ENCODE measurements at places on chromosomes 13 and 19.

DNA sequence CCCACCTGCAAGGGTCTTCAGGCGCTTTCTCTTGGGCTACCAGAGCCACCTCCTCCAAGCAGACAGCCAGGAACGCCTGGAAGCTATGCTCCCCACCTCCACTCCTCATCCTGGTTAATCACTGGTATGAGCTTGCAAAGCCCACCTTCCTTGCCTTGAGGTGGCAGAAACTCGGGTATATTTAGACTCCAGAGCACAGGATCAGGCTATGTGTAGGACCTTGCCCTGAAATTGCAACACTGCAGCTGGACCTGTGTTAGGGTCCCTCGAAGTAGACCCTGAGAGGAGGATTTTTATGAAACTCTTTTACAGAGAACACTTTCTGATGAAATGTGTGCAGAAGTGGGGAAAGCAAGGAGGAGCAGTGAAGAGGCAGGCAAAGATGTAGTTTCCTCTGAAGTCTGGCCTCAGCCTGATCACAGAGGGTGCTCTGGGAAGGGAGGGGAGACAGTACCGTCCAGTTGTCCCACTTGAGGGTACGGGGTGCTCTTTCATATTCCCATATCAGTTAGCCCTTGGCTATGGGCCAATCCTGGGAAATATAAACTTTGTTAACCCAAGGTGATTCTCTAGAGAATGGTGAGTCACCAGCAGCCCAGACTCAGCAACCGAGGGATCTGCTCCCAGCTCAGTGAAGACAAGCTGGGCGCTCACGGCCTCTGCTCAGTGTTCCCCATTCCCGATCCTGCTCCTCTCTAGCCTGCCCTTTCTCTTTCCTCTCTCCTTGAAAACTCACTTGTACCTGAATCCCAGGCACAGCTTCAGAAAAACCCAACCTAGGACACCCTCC, 157.9 kb downstream of the UQCRFS1 start:
- no peak for ATAC-seq

DNA sequence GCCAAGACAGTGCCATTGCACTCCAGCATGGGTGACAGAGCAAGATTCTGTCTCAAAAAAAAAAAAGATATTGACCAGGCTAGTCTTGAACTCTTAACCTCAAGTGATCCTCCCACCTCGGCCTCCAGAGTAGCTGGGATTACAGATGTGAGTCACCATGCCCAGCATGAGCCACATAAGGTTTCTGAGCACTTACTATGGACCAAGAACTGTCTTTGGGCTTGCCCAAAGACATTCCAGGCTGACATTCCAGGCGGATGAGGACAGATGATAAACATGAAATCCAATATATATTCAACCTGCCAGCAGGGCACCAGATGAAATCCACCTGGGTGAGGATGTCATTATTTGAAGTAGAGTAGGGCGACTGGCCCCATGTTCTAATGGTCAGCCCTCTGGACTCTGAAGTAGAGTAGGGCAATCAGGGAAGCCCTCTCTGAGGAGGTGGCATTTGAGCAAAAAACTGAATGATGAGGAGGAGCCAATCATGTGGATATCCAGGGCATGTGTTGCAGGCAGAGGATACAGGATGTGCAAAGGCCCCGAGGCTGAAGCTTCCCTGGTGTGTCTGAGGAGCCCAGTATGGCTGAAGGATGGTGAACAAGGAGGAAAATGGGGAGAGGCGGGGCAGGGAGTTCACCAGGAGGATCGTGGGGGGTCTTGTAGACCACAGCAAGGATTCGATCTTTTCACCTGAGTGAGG, 4.0 kb downstream of the C19orf38 start:
- ATAC-seq = no peak

GRCh38 chr19:38263689-38264485, 486 bp upstream of the SPINT2 start:
- peak; percentile 84 for ATAC-seq

GRCh38 chr19:47707135-47707925, 5.9 kb upstream of the EHD2 start:
- ATAC-seq = peak; percentile 79

- ATAC-seq = no peak
These were observed 95.8 kb upstream of the PRR20A start for GRCh38 chr13:57044910-57045309.

DNA sequence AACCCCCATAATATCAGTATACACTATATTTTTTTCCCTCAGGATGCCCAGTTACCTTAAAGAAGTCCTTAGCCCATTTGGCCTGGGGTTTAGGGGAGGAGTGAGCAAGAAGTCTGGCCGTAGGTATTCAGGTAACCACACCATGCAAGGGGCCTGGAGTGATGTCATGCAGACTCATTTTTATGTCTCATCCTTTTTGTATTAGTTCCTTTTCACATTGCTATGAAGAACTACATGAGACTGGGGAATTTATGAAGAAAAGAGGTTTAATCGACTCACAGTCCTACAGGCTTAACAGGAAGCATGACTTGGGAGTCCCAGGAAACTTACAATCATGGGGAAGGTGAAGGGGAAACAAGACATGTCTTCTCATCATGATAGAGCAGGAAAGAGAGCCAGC, 12.2 kb downstream of the TPP2 start:
- ATAC-seq = peak; percentile 67

GRCh38 chr13:31556376-31556775, 182.9 kb upstream of the RXFP2 start:
- no peak for ATAC-seq

- ATAC-seq = no peak
These were observed 225.6 kb upstream of the OBI1 start for GRCh38 chr13:78884571-78884970.

DNA sequence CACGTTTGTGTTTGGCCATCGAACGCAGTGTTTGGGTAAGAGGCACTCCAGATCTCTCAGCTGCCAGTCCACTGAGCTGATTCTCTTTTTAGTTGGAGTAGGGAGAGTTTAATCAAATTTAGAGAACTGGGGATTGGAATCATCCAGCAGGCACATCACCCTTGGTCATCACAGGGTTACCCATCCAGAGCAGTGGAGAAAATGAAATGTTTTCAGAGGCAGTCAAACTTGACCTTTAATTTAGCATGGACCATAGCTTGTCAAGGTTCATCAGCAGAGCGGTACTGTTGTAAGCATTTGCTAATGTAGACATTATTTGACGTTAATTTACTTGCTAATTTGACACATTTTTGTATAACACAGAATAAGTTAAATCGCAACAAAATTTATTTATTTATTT, 18.4 kb upstream of the FRY start:
- no peak for ATAC-seq

DNA sequence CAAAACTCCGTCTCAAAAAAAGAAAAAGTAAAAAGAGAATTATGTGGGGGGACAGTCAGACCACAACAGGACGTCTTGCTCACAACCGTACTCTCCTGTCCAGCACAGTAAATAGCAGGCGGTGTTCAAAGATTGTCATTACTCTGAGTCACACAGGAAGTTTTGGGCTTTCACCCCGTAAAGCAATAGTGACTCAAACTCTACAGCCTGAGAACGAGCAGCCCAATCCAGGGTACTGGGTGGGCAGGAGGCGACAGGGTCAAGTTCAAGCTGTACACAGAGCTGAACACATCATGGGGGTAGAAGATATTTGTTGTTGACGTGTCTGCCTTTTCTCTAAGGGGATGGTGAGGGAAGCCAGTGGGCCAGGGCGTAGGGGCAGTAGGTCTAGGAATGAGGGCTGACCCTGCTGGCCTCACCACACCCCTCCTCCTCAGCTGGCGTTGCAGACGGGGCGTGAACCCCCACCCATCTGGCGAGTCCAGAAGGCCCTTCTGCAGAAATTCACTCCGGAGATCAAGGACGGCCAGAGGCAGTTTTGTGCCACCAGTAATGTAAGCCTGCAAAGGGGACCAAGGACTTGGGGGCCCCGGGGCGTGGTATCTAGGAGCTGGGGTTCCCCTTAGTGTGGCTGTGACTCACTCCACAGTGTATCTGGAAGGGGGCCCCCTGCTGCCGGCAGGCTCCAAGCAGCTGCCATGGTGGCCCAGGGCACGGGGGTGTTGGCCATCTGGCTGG, 23.3 kb downstream of the PRR12 start:
- ATAC-seq = peak; percentile 81

DNA sequence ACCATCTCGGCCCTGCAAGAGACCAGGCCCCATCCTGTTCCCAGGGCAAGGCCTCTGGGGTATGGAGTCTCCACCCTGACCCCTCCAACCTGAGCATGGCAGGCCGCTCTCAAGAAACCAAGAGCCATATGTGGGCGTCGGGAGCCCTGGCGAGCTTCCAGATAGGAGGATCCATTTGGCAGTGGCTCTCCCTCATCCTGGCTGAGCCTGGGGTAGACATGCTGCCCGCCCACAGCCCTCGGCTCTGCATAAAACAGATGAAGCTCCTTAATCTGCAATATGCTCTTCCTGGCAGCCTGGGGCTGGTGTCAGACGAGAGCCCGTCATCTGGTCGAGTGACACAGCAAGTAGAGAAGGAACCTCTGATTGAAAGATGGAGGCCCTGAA, 6.1 kb downstream of the ATP13A1 start:
- ATAC-seq = no peak

DNA sequence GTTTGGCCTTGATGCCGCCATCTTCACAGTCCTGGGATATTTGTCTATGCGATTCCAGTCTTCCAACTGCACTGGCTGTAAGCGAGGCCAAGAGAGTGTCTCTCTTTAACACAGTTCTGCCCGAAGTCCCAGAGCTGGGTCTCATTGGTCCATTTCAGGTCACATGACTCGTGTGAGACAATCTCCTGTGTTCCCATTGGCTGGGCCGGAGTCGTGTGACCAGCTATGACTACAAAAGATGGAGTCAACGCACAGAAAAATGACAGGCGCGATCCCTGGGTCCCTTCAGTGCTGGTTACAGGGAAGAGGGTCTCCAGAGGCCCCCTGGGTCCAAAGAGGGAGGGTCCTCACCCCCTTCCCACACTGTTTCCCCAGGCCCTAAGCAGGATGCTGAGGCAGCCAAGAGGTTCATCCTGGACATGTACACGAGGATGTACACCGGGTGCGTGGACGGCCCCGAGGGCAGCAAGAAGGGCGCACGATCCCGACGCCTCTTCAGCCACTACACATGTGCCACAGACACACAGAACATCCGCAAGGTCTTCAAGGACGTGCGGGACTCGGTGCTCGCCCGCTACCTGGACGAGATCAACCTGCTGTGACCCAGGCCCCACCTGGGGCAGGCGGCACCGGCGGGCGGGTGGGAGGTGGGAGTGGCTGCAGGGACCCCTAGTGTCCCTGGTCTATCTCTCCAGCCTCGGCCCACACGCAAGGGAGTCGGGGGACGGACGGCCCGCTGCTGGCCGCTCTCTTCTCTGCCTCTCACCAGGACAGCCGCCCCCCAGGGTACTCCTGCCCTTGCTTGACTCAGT, 15.9 kb upstream of the S1PR4 start:
- no peak for ATAC-seq

GRCh38 chr19:42276284-42276683, 7.2 kb downstream of the CIC start:
- ATAC-seq = no peak

- ATAC-seq = peak; percentile 79
These were observed 60.5 kb downstream of the CELF5 start for GRCh38 chr19:3284759-3285646.

- no peak for ATAC-seq
These were observed 361.6 kb upstream of the PCDH20 start for GRCh38 chr13:61777271-61777670.

GRCh38 chr19:18029617-18030338, 21.8 kb downstream of the ARRDC2 start:
- no peak for ATAC-seq

- no peak for ATAC-seq
These were observed 3.8 kb downstream of the ZC3H4 start for GRCh38 chr19:47109541-47110375.

DNA sequence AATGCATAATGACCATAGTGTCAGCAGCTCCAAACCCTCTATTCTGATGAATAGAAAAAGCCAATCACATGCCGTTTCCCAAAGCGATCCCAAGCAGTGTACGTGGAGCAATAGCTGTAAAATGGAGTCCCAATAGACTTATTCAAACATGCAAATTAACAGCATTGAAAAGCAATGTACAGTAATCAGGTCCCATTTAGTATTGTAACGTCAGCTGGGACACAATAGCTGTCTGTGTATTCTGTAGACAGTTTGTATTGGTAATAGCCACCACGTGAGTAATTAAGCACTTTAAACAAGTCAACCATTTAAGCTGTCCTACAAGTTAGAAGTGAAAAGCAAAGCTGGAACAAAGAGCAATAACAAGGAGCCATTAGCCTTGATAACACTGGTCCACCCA, 698.2 kb downstream of the PCDH17 start:
- no peak for ATAC-seq

- no peak for ATAC-seq
These were observed at the start of gene AZU1 for GRCh38 chr19:827710-828321. AZU1 (plus strand) TSS chr19:827837; CDS start chr19:827847, 10 bp downstream.

GRCh38 chr19:50030937-50031336, 5.1 kb downstream of the ZNF473 start:
- no peak for ATAC-seq

DNA sequence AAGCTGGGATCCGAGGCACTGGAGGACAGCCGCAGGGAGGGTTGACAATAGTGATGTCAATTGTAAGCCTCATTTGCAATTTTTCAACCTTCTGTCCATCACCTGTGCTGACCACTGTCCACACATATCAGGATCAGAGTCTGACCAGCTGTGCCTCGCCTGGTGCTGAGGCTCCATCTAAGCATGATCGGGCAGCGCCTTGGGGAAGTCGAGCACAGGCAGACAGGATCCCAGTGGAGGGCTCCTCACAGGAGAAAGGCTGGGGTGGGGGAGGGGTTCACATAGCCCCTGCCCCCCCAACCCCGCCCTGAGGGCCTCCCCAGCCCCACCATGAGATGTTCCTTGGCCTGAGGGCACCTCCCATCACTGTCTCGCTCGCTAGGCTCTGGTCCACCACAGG, 60.3 kb downstream of the RAB20 start:
- no peak for ATAC-seq

- ATAC-seq = no peak
These were observed 49.3 kb upstream of the TDRD3 start for GRCh38 chr13:60347690-60348089.

DNA sequence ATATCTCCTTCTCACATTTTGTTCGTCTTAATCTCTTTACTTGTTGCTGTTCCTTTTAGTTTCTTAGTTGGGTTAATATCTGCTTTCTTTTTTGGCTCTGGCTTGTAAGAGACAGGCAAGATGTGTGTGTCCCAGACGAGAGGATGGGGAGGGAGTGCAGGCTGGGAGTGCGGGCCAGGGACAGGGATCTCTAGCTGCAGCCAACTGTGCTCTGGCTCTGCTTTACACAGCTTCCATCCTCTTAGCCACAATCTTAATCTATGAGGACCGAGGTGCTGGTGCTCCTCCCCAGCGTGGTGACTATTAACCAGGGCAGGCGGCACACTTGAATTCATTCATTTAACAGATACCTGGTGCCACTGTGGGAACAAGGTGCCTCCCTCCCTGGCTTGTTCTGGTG, 70.9 kb upstream of the WASF3 start:
- ATAC-seq = no peak

DNA sequence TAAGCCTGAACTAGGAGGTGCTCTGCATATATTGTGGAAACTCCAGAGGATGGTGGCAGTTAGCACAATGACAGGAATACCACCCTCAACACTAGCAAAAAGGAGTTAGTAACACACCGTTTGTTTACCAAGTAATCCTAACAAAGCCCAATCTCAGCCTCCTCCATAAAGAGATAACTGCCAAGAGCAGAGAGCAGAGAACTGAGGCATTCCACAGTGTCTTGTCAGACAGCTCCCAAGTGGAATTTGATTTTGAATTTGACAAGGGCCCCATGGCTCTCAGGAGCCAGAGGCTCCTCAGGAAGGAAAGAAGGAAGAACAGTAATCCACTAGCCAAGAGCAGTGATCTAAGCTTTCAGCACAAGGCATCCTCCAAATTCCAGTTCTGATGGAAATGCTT, 298.6 kb downstream of the DCLK1 start:
- no peak for ATAC-seq

GRCh38 chr13:24124789-24125476, 35.6 kb upstream of the SPATA13 start:
- no peak for ATAC-seq

- no peak for ATAC-seq
These were observed 88.8 kb downstream of the TNFRSF19 start for GRCh38 chr13:23658929-23659541.
